ENCODE measurements at places on chromosomes 13 and 19.

DNA sequence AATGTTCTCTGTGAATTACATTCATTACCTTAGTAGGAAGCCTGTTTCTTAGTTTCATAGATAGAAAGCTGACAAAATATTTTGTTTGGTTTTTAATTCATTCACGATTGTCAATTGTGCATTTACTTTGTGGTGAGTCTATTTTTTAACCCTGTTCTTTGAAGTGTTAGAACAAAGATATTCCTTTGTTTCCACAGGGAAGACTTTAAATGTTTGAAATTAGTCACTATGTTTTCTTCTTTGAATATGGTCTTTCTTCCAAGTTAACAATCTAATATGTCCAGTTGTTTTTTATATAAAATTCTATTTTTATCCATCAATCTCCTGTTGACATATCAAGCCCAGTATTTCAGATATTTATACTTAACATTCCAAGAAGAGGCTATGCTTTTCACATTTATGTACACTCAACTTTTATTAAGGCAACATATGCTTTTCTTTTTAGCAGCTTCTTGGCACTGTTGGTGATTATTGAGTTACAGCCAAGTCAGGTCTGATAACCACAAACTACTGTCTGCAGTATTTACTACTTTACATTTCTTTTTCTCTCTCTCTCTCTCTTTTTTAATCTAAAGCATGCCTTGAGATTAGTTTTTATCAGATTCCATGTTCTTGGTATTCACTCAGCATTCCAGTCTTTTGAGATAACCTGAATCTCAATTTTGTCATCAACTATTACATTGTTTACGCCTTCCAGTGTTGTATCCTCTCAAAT lies 812.8 kb upstream of the SLC10A2 start:
- DNase-seq: no peak

DNA sequence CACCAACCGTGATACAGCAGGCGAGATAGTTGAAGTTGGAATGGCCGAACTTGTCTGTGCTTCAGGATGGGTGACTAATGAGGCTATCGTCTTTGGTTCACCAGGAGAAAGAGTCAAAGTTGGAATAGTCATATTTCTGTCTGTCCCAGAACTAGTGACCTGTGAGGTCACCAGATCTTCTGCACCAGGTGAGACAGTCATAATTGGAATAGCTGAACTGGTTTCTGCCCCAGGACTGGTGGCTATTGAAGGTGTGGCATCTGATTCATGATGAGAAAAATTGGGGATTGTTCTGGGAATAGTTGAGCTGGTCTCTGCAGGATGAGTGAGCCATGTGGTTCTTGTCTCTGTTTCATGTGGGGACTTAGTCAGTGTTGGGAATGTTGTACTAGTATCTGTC lies 71.6 kb downstream of the MUC16 start:
- DNase-seq: no peak

DNA sequence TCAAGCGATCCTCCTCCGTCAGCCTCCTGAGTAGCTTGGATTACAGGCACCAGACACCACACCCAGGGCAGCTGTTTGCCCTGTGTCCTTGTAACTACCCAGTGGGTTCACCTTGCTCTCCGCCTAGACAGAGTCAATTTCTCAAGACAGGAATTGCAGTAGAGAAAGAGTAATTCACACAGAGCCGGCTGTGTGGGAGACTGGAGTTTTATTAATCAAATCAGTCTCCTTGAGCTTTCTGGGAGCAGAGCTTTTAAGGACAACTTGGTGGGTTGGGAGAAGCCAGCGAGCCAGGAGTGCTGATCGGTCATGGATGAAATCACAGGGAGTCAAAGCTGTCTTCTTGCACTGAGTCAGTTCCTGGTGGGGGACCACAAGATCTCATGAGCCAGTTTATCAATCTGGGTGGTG lies 20.6 kb upstream of the ADGRE1 start:
- DNase-seq: no peak

GRCh38 chr13:90768116-90768515 lies 579.4 kb upstream of the MIR17HG start:
- no peak for DNase-seq

DNA sequence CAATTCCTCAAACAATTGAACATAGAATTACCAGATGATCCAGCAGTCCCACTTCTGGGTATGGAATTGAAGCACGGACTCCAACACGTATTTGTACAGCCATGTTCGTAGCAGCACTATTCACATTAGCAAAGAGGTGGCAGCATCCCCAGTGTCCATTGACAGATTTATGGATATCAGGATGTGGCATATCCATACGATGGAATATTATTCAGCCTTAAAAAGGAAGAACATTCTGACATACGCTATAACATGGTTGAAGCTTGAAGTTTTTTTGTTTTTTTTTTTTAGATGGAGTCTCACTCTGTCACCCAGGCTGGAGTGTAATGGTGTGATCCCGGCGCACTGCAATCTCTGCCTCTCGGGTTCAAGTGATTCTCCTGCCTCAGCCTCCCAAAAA lies 220.6 kb downstream of the ZIC5 start:
- no peak for DNase-seq

GRCh38 chr13:33751151-33751550 lies 66.8 kb upstream of the RFC3 start:
- no peak for DNase-seq

DNA sequence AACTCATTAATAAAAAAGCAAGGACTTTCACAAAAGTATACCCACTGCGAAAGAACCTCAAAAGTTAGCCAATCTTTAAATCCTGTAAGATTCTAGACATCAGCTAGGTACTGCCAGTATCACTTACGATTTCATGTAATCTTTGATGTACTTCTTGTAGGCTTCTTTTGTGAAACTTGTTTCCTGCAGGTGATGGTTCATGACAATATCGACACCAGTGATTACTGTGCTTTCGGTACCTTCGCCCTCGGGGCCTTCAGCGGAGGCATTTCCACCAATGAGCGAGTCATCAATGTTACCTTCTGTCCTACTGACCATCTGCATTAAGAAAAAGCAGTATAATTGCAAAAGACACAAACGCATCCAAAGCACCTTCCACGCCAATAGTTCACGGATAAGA lies 1.1 kb downstream of the TPT1 start:
- DNase-seq: no peak

- no peak for DNase-seq
These were observed 7.5 kb downstream of the ELAVL1 start for GRCh38 chr19:7997809-7998480.

- no peak for DNase-seq
These were observed 1040.6 kb upstream of the SLC10A2 start for GRCh38 chr13:104106705-104107393.

GRCh38 chr13:24671386-24672113 lies 8.7 kb upstream of the ATP12A start:
- DNase-seq: peak; percentile 6

- DNase-seq: no peak
These were observed 421 bp upstream of the KLF5 start for GRCh38 chr13:73058432-73058735.

DNA sequence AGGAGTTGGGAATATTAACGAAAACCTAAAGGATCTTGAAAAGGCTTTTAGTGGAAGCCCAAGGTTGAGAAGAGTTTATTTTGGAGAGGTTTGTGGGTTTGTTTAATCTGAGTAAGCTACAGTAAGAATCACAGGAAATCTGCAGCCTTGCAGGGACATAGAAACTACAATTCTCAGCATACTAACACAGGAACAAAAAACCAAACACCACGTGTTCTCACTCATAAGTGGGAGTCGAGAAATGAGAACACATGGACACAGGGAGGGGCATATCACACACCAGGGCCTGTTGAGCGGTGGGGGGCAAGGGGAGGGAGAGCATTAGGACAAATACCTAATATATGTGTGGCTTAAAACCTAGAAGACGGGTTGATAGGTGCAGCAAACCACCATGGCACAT lies 8.7 kb upstream of the SIAH3 start:
- DNase-seq: no peak

GRCh38 chr19:54162241-54162805 lies 2.8 kb upstream of the LENG1 start:
- peak; percentile 50 for DNase-seq

GRCh38 chr13:83007226-83007625 lies 875.0 kb downstream of the SLITRK1 start:
- DNase-seq: no peak

DNA sequence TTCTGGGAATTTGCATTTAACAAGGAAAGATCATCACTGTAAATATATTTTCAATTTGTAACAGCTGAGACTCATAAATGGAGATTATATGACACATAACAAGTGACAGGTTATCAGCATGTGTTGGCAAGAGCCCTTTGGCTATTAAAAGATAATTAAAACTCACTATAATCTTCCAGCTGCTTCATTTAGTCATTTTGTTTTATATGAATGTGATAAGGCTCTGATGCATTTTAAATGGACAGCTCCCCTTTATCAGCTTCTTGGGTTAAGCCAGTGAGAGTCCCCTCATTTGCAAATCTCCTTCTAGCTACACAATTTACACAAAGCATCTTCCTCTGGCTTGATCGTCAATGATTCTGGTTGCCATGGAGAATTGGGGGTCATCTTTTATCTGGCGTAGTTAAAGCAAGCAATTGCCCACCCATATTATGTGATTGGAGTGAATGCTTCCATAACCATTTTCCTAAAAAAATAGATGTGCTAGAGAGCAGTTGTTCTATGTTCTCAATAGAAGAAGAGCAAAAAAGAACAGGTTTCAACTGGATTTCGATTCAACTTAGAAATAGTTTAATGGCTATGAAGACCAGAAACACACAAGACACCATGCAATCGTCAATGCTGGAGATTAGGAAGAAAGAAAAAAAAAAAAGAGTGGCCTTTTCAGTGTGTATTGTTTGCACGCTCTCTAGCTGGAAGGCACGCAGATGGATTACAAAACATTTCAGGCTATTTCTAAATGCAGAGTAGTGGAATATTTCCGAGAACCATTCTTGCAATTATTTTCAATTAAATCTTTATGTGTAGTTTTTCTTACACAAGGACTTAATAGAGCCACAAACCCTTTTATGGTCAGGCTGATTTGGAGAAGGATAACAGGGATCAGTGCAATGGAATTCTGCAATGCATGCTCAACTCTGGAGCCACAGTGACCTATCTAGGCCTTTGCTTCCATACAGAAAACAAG lies 27.4 kb downstream of the STARD13 start:
- no peak for DNase-seq

DNA sequence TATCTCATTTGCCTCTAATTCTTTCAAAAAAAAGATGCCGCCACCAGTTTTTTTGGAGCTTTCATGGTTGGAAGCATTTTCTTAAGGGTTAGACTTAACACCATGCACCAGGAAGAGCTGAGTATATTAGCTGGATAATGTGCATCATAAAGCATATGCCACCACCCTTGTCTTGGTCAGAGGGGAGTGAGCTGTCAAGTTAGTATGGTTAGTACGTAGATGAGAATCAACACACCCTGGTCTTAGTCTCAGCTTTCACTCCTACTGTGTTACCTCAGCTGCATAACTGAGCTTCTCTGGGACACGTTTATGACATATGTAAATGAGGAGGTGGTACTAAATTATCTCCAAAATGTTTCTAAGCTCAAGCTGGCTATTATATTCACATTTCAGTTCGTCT lies 415.6 kb downstream of the DCT start:
- DNase-seq: no peak

GRCh38 chr19:15247107-15248014 lies 15.1 kb upstream of the EPHX3 start:
- no peak for DNase-seq

DNA sequence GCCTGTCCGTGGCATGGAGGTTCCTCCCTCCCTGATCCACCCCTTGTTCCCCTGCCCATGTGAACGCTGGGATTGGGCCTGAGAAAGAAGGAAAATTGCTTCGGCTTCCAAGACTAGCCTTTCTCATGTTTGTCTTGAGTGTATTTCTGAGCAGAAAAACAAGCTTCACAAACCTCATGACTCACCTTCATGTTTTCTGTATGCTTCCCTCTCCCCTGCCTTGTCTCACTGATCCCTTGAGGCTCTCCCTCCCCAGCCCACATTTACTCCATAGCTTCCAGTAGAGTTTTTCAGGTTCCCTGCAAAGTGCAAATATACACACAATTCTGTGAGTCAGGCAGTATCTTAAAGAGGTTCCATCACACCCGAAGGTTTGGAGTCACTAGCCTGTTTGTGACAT lies 572.4 kb downstream of the UQCRFS1 start:
- no peak for DNase-seq

GRCh38 chr19:10230173-10230860 lies 814 bp downstream of the S1PR2 start:
- no peak for DNase-seq

GRCh38 chr19:44592451-44592890 lies 20.9 kb upstream of the IGSF23 start:
- no peak for DNase-seq

DNA sequence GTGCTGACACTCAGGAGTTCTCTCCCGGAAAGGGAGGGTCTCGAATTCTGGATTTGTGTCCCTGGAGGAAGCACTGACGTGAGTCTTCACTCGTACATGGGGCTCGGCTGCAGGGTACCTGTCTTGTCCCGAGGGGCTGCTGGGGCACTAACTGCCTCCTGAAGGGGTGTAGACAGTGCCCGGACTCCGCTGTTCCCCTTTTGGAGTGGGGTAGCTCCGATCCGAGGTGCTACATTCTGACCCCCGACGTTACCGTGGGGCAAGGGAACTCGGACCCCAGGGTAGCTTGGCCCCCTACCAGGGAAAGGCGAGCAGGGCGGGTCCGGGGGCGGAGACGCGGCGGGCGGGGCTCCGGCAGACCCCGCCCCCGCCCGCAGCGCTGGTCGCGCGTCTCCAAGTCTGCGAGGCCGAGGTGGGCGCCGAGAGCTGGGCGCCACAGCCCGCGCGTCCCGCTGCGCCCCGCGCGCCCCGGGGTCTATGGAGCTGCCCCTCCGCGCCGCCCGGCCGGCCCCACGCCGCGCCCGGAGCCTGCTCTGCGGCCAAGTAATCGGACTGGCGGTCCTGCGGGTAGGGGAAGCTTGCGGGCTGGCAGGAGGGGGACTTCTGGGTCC lies at the start of gene NPAS1:
TSS of gene NPAS1 (plus strand) at position 407 of the 611 bp plus-strand sequence. CDS start 1,211 bp downstream, outside the sequence.
- DNase-seq: no peak

DNA sequence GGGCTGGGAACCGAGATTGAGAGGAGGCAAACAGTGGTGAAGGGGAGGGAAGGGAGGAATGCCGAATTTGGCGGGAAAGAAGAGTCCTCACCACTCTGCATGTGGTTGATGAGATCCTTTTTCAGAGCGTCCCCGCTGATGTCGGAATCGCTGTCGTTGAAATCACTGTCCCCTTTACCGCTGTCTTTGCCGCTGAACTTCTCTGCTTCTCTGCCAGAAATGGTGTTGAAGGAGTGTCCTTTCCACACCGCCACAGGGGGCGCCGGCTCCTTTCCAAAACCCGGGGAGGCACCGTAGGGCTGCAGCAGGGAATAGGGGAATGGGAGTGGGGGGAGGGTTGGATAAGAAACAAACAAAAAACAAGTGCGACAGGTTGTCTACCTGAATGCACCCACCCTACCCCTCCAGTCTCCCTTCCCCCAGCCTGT lies 3.1 kb downstream of the PCDH8 start:
- DNase-seq: no peak

- DNase-seq: no peak
These were observed 3.2 kb downstream of the EPN1 start for GRCh38 chr19:55678121-55678671.

GRCh38 chr19:46404753-46405468 lies 8.5 kb downstream of the CCDC8 start:
- DNase-seq: no peak

- DNase-seq: no peak
These were observed 88.5 kb downstream of the RAB20 start for GRCh38 chr13:110472904-110473563.
